ENCODE measurements at places on chromosomes 3 and 15.

- DNase-seq = no peak
Measured at GRCh38 chr3:24773798-24774197, 279.1 kb upstream of the THRB start.

DNA sequence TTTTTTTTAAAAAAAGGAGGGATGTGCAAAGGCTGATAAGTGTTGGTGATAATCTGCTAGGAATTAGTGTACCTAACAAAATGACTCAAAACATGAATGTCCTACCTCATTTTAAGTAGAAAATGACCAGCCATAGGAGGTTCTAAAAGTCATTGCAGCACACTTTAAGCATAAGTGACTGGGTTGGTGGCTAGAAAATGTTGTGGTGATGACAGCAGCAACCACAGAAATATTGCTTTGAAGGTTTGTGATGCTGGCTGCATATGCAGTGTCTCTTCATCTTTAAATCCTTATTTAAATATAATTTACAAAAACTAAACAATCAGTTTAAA is 55.2 kb downstream of the CMSS1 start:
- no peak for DNase-seq

GRCh38 chr3:16801698-16802097 is 83.1 kb upstream of the PLCL2 start:
- DNase-seq = no peak

DNA sequence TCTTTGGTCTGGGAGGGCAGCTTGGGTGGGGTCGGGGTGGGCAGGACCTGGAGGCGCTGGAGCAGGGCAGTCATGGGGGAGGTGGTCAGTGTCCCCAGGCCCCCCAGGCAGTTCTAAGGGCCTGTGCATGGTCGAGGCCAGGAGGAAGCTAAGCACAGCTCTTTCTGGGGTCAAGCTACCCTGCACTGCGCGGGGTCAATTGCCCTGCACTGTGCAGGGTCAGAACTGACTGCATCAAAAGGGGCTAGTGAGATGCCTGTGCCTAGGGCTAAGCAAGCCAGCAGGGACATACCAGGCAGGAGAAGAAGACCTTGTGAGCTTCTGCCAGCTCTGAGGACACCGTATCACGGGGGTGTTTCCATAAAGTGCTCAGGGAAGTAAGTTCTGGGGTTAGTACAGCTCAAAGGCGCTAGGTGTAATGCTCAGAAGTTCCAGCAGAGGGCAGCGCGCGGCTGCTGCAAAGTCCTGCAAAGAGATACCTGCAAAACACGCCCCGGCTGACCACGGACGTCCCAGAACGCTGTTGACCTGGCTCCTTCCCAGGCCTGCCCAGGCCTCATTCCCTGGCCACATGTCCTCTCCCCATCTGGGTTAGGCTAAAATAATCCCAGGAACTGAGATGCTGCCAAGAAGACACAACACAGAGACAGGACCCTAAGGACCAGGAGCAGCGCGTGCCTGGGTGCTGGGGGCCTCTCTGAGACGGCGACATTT is 18.8 kb upstream of the IQSEC1 start:
- DNase-seq = peak; percentile 95

GRCh38 chr3:128667641-128668040 is 17.0 kb upstream of the RPN1 start:
- no peak for DNase-seq

GRCh38 chr3:146256851-146257486 is 6.1 kb upstream of the PLSCR4 start:
- no peak for DNase-seq

DNA sequence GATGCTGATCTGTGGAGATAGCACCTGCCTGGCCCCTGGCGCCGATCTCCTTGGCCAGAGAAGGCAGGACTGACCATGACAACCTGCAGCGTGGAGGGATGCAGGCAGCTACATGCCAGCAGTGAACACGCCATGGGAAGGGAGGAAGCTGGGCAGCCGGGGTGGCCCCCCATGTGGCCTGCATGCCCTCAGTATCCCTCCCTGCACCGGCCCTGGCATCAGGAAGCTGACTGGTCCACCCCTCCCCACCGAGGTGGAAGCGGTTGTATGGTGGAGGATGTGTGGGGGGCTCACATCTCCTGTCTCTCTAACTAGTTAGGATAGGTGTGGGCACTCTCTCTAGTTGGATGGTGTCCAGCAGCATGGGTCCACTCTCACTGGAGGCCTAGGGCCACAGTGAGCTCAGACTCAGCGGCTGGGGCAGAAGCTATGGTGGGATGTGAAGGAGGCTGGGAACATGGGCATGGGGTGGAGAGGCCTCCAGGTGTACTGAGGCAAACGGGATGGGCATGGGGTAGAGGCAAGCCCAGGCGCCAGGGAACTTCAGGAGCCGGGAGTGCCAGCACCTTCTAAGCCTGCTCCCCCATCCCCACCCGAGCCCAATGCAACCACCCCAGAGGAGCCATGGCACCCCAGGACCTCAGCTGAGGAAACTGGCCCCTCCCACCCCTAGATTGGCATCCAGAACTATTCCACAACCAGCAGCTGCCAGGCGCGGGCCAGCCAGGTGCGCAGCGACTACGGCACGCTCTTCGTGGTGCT is 1.8 kb upstream of the ABTB1 start:
- peak; percentile 82 for DNase-seq

- DNase-seq = no peak
Measured at GRCh38 chr15:94080989-94081605, 150.3 kb upstream of the MCTP2 start.

DNA sequence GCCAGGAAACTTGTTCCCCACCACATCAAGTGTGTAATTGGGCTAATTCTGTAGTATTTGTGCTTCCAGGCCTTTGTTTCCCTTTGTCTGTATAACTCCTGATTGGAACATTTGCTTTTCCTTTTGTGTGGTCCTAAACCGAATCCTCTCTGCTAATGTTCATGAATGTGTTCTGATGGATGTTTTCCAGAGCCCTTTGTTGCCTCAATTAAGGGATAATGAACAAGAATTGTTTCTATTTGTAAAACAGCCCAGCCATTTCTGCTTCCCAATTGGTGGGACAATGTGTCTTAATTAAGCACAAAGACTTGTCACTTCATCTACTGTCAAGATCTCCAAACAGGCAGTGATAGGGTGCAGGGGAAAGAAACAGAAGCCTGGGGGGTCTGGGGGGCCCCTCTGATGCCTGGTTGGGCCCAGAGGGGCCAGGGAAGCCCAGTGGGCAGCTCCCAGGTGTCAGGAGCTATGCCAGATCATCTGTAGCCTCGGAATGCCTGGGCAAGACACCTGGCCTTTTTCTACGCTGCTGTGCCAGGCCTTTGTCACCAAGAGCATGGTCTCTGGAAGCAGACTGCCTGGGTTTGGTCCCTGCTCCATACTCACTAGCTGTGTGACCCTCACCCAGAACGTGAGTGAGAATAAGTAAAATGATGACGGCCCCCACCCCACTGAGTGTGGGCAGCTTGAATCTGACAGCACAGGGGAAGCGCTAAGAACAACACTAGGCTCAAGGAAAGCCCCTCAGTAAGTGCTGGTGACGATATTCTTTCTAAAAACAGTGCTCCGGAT is 116.6 kb upstream of the PRR20G start:
- peak; percentile 24 for DNase-seq

GRCh38 chr15:66657185-66658020 is 44.6 kb upstream of the SMAD6 start:
- no peak for DNase-seq

- DNase-seq = no peak
Measured at GRCh38 chr15:61784734-61785133, 275.5 kb downstream of the VPS13C start.

DNA sequence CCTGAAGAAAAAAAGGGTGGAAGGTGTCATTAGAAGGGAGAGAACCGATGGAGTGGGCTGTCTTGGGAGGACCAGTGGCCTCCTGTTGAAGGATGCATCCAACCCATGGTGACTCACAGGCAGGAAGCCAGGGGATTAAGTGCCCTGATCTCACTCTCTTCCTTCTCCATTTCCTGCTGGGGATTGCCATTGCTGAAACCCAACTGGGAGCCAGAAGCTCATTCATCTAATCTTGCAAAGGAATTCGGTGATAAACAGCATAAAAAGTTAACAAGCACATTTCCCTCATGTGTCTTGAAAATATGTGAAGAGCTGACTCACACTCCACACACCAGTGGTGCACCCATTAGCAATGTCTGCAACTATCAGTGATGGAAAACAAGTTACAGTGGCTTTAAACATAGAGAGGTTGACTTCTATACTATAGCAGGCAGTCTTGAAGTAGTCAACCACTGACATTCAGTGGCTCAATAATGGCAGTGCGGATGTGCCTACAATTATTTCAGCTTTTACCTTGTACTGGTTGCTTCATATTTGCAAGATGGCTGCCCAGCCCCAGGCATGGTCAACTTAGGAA is 12.8 kb upstream of the CSRNP1 start:
- DNase-seq = no peak

DNA sequence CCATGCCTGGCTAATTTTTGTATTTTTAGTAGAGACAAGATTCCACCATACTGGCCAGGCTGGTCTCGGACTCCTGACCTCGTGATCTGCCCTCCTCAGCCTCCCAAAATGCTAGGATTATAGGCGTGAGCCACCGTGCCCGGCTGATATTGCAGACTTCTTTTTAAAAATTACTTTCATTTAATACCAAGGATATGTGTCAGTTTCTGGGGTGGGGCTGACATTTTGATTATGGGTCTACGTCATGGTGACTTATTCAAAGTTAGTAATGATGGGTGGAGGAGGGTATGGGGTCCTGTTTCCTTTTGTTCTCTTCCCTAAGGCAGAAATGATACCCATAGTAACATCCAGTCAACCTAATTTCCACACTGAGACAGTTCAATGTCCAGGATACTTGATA is 34.7 kb downstream of the GBE1 start:
- peak; percentile 49 for DNase-seq

GRCh38 chr3:156236556-156237260 is 116.3 kb downstream of the KCNAB1 start:
- no peak for DNase-seq
